ENCODE measurements at places on chromosomes 3 and 15.

DNA sequence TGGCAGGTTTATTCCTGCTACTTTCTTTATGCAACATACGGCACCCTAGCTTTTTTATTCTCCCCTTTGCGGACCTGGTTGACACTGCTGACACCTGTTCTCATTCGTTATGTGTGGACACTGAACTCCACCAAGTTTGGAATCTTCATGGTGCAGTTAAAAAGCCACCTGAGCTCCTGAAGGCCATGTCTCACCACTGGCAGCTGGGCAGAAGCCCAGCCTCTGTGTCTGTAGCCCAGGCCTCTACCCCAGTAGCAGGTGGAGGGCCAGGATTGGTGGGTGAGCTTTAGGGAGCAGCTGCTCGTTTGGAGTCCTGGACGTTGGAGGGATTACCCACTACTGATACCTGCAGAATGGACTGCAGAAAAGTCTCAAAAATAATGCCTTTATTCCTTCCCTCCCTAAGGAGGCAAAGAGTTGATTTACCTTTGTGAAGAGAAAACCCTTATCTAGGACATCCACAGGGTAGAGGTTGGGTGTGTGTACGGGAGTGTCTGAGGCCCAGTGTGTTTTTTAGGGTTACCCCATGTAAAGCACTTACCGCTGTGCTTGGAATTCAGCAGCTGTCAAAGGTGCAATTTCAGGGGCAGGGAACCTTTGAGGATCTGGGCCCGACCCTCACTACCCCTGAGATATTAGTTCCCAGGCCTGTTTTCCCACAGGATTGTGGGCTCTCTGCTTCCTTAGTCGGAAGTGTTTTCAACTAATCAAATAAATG lies 637 bp upstream of the CCNDBP1 start:
- no peak for DNase-seq

GRCh38 chr3:16975083-16975482 lies 90.3 kb downstream of the PLCL2 start:
- no peak for DNase-seq

DNA sequence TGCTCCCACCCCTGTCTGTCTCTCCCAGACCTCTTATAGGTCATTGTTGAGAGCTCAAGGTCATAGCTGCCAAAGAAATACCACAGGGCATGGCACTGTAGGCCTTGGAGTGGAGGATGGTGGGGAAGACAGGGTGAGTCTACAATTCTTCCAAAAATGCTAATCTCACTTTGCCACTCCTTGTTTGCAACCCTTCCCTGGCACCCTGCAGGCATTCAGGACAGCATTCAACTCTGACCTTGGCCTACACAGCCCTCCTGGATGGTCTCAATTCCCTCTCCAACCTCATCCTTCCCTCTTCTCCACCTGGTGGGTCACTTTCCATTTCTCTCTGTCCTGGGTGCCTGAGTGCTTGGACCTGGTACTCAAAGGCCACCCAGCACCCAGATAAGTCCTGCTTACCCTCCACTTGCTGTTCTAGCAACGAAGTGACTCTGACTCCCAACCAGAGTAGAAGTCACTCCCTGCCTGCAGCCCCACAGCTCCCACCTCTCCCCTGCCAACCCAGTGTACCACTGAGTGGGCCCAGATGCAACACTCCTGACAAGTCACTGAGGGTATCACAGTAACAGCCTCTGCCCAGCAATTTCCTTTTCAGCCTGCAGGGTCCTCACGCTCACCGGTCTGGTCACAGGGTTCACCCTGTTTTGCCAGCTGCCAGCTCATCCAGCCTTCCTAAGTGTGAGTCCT lies 36.6 kb downstream of the AMOTL2 start:
- DNase-seq: no peak

GRCh38 chr3:155664925-155665695 lies 79.8 kb downstream of the PLCH1 start:
- DNase-seq: no peak

Data from retinal pigment epithelial cell (primary cell).